Kidney (tissue), 22 donors: ENCODE measurements at places on chromosomes 7 and 10.

DNA sequence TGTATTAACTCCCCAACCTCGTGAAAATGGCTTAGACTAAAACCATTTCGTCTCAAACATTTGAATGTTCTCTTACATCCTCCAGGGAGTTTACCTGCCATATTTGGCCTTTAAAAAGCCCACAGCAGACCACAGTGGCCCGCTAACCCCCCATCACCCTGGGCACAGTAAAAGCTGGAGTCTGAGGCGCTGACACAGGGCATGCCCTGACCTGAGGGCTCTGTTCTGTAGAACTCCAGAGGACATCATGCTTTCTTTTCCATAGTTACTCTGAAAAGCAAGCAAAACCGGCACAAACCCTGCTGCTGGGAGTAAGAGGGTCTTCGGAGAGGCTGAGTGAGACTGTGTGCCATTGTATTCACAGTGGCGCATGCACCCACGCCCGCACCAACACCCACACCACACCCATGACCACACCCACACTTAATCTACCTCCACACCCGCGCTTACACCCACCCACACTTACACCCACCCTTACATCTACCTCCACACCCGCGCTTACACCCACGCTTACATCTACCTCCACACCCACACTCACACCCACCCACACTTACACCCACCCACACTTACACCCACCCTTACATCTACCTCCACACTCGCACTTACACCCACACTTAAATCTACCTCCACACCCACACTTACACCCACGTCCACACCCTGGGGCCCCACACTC, 32.1 kb downstream of the LRRC27 start:
- no peak for DNase-seq

DNA sequence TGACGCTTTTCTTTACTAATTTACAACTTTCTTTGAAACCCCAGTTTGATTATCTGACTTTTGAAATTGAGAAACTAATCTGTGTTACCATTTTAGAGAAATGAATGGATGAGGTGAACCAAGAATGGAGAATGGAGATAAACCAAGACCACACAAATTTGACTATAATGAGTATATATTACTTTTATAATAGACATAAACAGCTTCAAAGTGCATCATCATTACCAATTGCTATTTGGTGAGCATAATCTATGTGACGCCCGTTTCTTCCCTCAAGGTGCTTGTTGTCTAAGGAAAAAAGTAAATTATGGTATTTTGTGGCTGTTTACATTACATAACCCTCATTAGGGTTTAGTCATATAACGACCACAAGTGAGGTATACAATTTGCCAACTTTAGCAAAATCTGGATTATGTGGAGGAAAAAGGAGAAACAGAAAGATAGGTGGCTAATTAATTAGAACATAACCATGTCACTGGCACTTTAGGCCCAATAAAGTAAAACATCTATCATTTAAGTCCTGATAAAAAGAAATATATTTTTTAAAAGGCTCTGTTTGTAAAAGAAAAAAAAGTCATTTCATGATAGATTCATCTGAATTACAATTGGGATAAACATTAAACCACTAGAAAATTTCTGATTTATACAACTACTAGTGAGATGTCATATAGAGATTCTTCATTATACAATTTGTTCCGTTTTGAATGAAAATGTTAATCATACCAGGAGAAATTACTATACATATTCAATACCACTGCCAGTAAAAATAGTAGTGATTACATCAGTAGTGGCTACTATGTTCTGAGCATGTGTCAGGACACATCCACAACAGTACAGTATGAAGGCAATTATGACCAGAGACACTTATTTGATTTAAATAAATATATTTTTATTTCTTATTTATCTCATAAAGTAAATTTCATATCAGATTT, 118.2 kb upstream of the FAM133B start:
- DNase-seq: no peak

DNA sequence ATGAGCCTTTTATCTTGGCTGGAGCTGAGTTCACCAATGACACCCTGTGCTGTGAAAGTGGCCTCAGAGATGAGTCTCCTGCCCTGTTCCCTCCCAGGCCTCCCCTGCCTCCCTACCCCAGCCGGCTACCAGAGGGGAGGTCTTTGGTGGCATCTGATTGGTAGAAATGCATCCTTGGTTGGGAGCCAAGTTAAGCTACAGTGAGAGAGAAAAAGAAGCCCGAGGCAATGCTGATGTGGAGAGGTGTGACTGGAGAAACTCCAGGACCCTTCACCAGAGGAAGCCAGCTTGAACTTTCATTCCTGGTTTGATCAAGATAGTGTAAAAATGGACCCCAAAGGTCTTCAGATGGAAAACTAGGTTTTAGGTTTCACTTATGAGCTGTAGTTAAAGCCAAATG, 191.1 kb upstream of the TCF7L2 start:
- DNase-seq: peak; percentile 37

DNA sequence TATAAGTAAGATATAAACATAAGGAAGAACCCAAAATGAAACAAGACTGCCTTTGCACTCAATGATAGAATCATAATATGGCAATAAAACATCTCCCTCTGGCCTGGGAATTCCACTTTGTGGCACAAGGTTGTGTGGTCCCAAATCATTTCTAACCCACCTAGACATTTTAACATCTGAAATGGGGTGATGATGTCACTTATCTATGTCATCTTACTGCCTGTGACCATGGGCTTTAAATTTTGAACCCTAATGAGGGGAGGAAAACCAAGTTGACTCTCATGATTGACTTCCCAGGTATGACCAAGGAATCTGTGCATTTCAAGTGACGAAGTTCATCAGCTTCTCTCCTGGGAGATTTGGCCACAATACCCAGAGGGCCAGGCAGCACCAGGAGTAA, 24.5 kb upstream of the ACSM6 start:
- no peak for DNase-seq

DNA sequence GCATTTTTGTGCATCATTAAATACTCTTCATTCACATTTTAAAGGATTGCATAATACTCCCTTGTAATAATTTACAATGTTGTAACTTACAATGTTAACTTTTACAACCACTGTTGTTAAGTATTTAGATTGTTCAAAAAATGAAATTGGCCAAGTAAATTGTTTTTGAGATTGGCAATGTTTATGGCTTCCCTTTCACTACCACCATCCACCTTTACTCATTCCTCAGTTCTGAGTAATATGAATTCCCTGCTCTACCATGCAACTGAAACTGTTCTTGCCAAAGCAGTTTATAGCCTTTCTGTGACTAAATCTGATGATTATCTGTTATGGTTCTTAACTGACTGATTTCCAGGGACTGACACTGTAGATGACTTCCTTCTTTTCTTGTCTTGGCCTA, 80.5 kb upstream of the TMEM106B start:
- DNase-seq: no peak

DNA sequence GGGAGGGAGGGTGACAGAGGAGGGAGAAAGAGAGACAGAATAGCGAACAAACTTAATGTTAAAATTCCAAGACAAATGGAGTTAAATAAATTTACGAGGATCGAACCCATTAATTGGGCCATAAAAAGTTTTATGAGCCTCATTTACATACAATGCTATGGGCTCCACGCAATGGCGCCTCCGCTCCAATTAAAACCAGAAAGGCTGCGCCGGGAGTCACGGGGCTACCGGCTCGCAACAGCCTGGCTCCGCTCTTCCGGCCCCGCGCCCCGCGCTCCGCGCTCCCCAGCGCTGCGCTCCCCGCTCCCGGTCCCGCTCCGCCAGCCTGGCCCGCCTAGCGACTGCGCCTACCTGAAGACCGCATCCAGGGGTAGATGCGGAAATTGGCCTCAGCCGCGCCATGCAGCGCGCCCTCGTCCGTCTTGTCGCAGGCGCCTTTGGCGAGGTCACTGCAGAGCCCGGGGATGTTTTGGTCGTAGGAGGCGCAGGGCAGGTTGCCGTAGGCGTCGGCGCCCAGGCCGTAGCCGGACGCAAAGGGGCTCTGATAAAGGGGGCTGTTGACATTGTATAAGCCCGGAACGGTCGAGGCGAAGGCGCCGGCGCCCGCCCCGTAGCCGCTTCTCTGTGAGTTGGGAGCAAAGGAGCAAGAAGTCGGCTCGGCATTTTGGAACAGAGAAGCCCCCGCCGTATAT, 513 bp downstream of the HOXA7 start:
- no peak for DNase-seq

- DNase-seq: peak; percentile 66
Measured at GRCh38 chr7:149104749-149105148, 14.2 kb upstream of the ZNF786 start.

GRCh38 chr10:2119316-2119715, 382.0 kb upstream of the ADARB2 start:
- no peak for DNase-seq

DNA sequence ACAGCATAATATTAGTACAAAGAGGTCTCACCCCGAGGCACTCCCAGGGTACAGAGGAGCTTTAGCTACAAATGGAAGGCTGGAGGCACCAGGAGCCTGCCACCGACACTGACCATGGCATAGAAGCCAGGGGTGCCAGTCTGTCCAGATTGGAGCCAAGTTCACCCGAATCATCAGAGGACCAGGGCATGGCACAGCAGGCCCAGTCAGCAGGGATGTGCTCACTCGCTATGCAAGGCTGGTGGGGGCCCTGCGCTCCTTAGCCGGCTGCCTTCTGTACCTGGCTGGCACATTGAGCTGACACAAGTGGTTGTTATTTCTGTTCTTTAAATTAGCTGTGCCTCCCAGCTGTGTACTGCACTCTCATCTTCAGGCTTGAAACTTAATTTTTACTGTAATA, 149.3 kb downstream of the TCERG1L start:
- no peak for DNase-seq
